ENCODE measurements at places on chromosomes 3 and 15. TPM values are rescaled to one million over a fixed set of nuclear protein-coding genes. Genes with fewer than 3 reads are reported as not detected.

SGO1 gene
- 0.14 TPM for total RNA-seq

COL6A5 gene
- total RNA-seq, result not detected

LCTL gene
- not detected for total RNA-seq

DNA sequence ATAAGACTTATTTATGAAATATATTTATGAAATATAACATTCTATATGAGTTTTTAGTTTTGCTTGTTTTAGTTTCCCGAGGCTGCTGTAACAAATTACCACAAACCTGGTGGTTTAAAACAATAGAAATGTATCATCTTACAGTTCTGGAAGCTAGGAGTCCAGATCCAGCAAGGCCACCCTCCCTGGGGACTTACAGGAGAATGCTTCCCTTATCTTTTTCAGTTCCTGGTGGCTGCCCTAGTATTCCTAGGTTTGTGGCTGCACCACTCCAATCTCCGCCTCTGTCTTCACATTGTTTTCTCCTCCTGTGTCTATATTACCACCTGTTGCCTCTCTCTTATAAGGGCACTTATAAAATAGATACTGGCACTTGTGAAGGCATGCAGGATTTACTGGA, 877.8 kb downstream of the TUSC7 start:
- DNase-seq, result no peak

DNA sequence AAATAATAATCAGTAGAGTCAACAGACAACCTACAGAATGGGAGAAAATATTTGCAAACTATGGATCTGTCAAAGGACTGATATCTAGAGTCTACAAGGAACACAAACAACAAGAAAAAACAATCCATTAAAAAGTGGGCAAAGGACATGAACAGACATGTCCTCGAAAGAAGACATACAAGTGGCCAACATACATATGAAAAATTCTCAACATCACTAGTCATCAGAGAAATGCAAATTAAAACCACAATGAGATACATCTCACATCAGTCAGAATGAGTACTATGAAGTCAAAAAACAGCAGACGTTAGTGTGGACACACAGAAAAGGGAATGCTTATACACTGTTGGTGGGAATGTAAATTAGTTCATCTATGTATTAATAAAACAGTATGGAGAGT, 33.7 kb downstream of the SLC2A2 start:
- no peak for DNase-seq

Data from thoracic aorta (tissue), 2 donors.